ENCODE measurements at places on chromosomes 11 and 22.

- DNase-seq = no peak
These were observed 11.6 kb downstream of the LMNTD2 start for GRCh38 chr11:548700-549603.

DNA sequence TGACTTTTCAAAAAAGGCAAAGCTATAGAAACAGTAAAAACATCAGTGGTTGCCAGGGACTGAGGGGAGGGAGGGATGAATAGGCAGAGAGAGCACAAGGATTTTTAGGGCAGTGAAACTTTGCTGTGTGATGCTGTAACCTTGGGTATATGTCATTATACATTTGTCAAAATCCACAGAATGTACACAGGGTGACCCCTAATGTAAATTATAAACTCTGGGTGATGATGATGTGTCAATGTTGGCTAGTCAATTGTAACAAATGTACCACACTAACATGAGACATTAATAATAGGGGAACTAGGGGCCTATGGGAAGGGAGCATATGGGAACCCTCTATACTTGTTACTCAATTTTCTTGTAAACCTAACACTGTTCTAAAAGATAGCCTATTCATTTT is 24.8 kb downstream of the RIBC2 start:
- DNase-seq = no peak

- DNase-seq = no peak
These were observed 21.3 kb downstream of the PHF21A start for GRCh38 chr11:46099963-46100316.

DNA sequence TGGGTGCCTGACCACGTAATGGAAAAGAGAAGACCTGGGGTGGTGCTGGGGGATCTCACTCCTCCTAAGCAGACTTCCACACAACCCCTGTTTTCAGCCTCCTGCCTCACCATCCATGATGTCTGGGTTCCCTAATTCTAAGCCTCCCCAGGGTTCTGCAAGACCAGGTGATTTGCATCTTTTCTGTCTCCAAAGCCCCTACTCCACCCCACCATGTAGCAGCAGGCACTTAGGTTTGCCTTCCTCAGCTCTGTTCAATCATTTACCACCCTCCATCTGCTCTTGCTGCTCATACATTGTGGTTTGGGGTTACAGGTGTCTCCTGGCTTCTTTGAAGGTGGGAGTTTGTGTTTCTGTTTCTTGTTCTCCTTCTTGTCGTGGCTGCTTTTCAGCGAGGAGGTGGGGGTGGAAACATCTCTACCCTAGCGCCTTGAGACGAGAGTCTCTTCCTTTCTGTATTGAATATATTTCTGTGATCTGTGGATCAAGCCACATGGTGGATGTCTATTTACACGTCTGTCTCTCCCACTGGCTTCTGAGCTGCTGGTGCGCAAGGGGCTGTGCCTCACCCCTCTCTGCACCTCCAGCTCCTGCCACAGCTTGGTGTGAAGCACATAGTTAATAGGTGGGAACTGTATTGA is 6.6 kb upstream of the SSTR3 start:
- DNase-seq = peak; percentile 84

GRCh38 chr11:19646308-19646707 is 66.3 kb upstream of the NAV2 start:
- no peak for DNase-seq

DNA sequence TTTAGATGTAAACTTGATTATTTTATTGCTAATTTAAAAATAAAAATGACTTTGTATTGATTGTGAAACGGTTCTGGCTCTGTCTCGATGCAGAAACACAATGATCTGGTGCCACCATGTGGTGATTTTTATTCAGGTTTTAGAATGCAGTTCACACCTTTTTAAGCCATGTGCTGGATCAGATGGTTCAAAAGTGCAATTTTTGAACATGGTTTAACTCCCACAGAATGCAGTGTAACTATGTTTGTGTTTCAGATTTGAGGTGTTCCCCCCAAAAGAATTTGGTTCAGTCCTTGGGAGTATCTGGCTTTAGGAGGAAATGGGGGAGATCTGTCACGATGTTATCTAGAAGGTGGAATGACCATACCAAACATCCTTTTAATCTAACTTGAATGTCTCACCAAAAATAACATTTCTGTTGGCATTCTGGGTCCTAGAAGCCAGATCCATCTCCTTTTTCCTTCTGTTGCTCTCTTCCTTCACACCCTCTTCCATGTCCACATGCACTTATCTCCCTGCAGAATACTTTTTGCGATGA is 7.9 kb downstream of the MRPL16 start:
- DNase-seq = peak; percentile 75

- no peak for DNase-seq
These were observed 414.0 kb upstream of the LUZP2 start for GRCh38 chr11:24082860-24083259.
